ENCODE measurements at places on chromosomes 5 and 9. TPM values are rescaled to one million over a fixed set of nuclear protein-coding genes. Genes with fewer than 3 reads are reported as not detected.

WNK2 gene
- total RNA-seq = 1.7 TPM

ZNF300 gene
- total RNA-seq = 1.1 TPM

FRRS1L gene
- total RNA-seq = not detected

OBP2B gene
- total RNA-seq = not detected

CDHR2 gene
- total RNA-seq = 0.47 TPM

- no peaks in the 10 kb centered on the region for H3K27me3 ChIP-seq
- H3K4me1 ChIP-seq = peaks cover 25% of the 10 kb centered on the region
- peaks cover 10% of the 10 kb centered on the region for H3K36me3 ChIP-seq
- peak; percentile 15 for DNase-seq
- no peak overlapping the region for H3K27ac ChIP-seq
These were observed 223.4 kb upstream of the SLC24A2 start for GRCh38 chr9:20012232-20012631.

- no peaks in the 10 kb centered on the region for H3K4me1 ChIP-seq
- H3K4me3 ChIP-seq = no peak overlapping the region
- no peak for DNase-seq
- H3K36me3 ChIP-seq = no peaks in the 10 kb centered on the region
- no peak overlapping the region for H3K27ac ChIP-seq
- peaks cover 1% of the 10 kb centered on the region for H3K27me3 ChIP-seq
These were observed 353.9 kb upstream of the PAPPA start for GRCh38 chr9:115799734-115800133.

- peaks cover 61% of the 10 kb centered on the region for H3K4me1 ChIP-seq
- H3K36me3 ChIP-seq = peaks cover 22% of the 10 kb centered on the region
- no peak for DNase-seq
These were observed 12.4 kb downstream of the RAPGEF6 start for GRCh38 chr5:131622633-131623032.

- DNase-seq = no peak
- no peaks in the 10 kb centered on the region for H3K4me1 ChIP-seq
These were observed 185.5 kb downstream of the OLFM1 start for GRCh38 chr9:135273008-135273407.

GRCh38 chr5:131528682-131529081 is 106.3 kb downstream of the RAPGEF6 start:
- H3K27ac ChIP-seq = peak overlapping the region; percentile 47
- peaks cover 67% of the 10 kb centered on the region for H3K4me1 ChIP-seq
- DNase-seq = no peak
- no peak overlapping the region for H3K4me3 ChIP-seq
- H3K36me3 ChIP-seq = peaks cover 18% of the 10 kb centered on the region
- H3K27me3 ChIP-seq = no peaks in the 10 kb centered on the region

DNA sequence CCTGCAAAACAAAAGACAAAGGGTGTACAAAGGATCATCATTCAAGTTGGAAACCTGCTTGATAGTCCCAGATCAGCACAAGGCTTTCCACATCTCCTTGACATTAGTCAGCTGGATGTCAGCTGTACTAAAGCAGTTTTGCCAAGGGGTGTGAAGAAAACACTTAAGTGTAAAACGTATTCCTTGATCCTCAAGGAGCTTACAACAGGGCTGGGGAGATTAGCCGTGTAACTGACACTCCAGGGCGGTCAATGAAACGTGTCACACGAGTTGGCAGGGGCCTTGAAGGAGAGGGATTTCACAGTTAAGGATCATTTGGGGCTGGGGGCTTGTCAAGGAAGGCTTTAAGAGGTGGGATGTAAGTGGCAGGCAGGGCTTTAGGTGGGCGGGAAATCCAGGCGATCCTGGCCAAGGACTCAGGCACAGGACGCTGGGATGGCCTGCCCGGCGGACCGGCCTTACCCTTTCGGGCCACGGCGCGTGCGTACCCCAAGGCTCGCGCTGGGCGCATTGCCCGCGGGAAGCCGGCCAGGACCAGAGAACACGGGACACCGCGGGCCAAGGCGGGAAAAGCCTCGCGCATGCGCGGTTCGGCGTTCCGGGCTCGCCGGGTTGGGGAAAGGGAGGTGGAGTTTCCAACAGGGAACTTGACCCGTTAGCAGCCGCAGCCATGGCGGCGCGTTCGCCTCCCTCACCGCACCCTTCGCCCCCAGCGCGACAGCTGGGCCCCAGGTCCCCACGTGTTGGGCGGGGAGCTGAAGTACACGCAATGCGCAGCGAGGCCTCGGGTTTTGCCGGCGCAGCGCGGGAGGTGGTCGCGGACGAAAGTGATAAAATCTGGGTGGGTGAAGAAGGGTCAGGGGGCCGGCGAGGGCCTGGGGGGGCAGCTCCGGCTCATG is at the start of gene CNTLN:
TSS of gene CNTLN (plus strand) at position 645 of the 899 bp plus-strand sequence. CDS start at position 671, 26 bp downstream.
- peak; percentile 37 for DNase-seq
- H3K27ac ChIP-seq = no peak within 1 kb of the TSS
- peaks cover 33% of the 10 kb centered on the region for H3K27me3 ChIP-seq
- peaks cover 8% of the 10 kb centered on the region for H3K4me1 ChIP-seq
- H3K36me3 ChIP-seq = peaks cover 2% of the 10 kb centered on the region

- H3K27me3 ChIP-seq = no peaks in the 10 kb centered on the region
- H3K27ac ChIP-seq = no peak overlapping the region
- H3K4me1 ChIP-seq = no peaks in the 10 kb centered on the region
- H3K4me3 ChIP-seq = no peak overlapping the region
These were observed 69.4 kb downstream of the NPR3 start for GRCh38 chr5:32780508-32780919.

GRCh38 chr9:105242557-105242956 is 1.9 kb upstream of the SLC44A1 start:
- H3K27ac ChIP-seq = no peak overlapping the region
- H3K4me3 ChIP-seq = no peak overlapping the region
- DNase-seq = no peak

Measured in activated CD8-positive, alpha-beta T cell treated with anti-CD3 and anti-CD28 coated beads for 36 hours (primary cell).